ENCODE measurements at places on chromosomes 3 and 15.
A peak's percentile ranks its signal among the peaks of the same experiment; 100 is the strongest.

- DNase-seq: no peak
Measured at GRCh38 chr3:141519587-141519986, 32.8 kb downstream of the RASA2 start.

- no peak for DNase-seq
Measured at GRCh38 chr3:9390265-9390888, 7.0 kb upstream of the SETD5 start.

- DNase-seq: no peak
Measured at GRCh38 chr3:37666618-37667017, 195.1 kb upstream of the CTDSPL start.

DNA sequence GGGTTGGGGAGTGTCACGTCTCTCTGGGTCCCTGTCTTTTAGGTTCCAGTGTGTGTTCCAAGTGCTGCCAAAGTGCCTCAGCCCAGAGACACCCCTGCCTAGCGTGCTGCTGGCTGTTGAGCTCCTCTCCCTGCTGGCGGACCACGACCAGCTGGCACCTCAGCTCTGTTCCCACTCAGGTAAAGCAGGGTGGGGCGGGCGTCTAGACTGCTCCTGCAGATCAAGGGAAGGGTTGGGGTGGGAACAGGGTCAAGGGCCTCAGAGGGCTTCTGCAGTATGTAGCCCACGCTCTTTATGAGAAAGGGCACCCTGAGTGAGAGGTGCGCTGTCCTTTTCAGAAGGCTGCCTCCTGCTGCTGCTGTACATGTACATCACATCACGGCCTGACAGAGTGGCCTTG is 17.2 kb downstream of the ATRIP start:
- DNase-seq: no peak

DNA sequence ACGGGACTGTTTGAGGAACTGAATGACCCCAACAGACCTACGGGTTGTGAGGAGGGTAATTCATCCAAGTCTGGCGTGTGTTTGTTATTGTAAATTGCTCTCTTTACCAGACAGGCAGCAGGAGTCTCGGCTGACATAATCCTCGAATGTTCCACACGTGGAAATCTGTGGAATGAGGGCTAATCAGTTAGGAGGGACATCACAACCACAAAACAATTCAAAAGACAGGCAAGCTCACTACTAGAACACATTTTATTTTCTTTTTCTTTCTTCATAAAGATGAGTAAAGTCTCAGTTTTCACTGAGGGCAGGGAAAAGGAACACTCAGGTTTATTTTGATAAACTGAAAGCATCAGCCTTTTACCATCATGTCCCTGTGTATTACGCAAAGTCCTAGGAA is 53.8 kb downstream of the GRK7 start:
- no peak for DNase-seq

DNA sequence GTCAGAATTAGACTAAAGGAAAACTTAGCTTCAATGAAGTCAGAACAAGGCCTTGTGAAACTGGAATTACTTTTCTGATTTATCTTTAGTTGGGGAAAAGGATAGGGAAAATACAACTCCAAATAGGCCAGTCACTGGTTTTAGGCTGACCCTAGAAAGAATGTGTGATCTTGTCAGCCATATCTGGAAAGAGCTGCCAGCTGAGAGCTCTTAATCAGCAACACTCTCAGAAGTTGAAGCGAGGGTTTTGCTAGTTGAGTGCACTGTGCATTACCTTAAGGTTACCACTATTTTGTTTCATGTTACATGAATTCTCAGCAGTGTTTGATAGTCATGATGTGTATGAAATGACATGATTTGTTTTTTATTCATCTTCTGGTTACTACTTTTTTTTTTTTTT is 905.3 kb upstream of the ALCAM start:
- no peak for DNase-seq

DNA sequence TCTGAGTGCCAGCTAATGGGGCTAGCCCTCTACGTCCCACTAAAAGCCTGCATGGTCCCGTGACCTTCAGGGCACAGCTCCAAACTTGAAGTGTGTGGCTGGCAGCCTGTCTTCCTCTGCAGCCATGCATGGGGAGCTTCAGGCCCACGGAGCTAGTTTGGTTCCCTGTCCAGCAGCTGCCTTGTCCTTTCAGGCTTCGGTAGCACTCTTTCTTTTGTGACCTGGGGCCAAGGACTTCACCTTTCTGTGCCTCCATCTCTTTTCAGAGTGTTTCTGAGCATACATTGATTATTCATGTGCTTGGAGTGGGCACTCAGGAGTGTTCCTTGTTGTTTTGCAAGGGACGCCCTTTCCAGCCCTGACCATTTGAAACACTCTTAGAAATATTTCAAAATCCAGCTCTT is 155.2 kb downstream of the DNAJB8 start:
- DNase-seq: no peak

DNA sequence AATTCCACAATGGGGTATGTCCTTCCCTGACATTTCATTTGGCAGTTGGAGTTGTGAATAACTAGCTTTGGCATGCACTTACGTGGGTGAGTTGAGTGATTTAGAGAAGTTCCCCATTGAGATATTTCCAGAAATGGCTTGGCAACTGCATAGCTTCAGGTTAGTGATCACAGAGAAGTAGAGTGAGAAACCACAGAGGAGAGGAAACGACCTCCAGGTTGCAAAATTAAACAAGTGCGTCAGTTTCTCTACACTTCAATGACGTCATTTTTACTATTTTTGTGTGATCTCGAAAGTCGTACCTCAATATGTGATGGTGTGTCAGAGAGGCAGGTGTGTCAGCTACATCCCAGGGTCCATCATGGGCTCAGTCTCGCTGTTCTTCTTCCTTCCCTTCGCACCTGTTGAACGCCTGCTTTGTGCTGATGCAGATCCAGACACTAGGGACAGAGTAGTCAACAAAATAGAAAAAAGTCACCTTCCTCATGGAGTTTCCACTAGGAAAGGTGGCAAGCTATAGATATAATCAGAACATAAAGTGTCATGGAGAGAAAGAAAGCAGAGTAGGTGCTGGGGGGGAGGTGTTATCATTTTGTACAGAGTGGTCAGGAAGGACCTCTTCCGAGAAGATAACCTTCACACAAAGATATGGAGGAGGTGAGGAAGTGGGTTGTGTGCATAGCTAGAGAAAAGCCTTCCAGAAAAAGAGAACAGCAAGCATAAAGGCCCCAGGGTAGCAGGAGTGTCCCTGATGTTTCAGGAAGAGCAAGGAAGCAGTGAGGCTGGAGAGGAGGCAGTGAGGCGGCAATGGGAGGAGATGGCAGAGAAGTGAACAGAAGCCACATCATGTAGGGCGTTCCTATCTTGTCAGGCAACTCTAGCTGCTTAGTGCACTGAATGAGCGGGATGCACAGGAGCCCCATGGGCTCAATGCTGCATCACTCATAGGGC is 75.6 kb downstream of the MCTP2 start:
- DNase-seq: no peak

- DNase-seq: peak; percentile 86
Measured at GRCh38 chr3:157532529-157533297, 29.5 kb upstream of the VEPH1 start.

DNA sequence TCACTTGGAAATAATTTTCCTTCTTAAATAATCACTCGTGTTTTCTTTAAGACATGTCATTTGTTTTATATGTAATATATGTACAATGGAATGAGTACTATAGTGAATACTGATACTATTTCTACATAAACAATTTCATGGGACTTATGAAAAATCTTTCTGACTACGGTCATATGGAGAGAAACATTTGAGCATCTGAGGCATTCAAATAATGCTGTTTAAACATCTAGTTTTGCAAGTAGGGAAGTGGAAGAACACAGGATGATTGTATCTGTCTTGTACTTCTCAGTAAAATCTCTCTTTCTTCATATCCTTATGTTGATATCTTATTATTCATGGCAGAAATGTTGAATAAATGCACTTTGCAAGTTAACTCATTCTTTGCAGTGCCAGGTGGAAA is 599.5 kb upstream of the KCNMB2 start:
- DNase-seq: no peak

DNA sequence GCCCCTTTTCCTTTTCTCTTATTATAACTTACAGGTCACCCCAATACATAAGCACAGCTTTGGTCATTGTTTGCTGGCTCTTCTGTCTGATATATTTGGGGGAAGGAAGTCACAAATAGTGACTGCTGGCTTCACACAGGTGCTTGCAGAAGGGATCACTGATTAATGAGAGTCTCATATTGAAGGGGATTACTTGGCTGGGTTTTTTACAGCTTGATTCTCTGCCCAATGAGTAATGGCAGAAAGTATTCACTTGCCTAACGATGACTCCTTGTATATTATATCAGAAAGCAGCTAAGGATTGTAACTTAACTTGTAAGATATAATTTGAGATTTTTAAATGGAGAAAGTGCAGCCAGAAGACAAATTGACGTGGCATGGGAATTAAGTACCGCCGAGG is 119.3 kb upstream of the PFN2 start:
- DNase-seq: no peak

DNA sequence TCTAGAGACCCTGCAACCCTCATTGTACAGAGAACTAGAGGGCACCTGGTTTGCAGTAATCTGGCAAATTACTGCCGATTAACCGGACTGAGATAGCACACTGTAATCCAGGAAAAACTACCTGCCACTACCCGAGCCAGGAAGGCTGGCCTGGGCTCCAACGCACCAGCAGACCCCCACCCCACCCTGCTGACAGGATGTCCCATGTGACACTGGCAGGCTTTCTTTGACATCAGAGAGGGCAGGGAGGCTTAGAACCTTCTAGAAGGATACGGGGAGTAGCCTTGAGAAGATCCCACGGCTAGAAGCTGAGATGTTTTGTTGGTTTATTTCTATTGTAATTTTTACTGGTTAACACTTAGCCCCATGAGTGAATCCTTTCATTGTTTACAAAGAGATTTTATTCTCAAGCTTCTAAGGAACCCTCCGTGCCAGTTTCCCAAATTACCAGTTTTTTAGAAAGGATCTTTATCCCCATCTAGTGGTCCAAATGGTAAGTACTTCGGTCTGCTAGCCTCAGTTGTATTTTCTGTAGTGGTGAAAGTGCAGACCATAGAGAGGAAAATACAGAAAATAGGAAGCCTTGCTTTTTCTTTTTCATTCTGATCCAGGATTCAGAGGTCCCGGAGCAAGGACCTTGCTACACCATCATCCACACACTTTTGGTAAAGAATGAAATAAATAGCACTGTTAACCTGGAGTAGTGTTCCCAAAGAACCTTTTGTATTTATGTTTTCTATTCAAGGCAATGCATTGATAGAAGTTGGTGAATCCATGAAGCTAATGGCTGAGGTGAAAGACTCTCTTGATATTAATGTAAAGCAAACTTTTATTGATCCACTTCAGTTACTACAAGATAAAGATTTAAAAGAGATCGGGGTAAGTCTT is 81.9 kb upstream of the ADAMTSL3 start:
- DNase-seq: peak; percentile 29

GRCh38 chr15:73957276-73957675 is 31.0 kb downstream of the LOXL1 start:
- no peak for DNase-seq

GRCh38 chr3:8851703-8852102 is 82.3 kb upstream of the OXTR start:
- DNase-seq: no peak

DNA sequence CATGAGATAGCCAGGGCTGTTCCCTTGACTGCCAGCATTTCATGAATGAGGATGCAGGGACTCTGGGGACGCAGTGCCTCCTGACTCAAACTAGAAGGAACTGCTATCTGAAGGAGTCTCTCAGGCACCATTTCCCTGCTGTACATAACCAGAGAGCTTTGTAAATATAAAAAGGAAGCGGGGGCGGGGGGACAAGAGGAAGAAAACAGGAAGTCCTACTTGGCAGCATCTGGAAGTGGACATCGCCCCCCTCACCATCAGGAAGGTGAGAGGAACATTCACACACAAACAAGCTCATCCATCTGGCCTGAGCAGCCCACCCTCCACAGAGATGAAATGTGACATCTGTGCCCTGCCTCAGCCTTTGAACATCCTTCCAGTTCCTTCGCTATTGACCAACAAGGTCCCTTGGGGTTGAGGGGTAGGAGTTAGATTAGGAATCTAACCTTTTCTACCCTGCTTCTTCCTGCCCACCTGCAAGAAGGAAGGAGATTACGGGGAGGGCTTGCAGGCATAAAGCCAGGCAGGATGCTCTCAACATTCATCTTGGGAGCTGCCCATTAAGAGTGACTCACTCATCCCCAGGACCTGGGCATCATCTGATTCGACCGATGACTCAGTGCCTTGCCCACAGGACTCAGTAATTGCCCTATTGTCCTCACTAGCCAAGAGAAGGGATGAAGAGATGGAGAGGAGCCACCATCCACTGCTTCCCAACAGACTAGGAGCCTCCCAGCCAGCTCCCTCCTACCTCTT is 31.9 kb downstream of the SH3BP5 start:
- DNase-seq: no peak

DNA sequence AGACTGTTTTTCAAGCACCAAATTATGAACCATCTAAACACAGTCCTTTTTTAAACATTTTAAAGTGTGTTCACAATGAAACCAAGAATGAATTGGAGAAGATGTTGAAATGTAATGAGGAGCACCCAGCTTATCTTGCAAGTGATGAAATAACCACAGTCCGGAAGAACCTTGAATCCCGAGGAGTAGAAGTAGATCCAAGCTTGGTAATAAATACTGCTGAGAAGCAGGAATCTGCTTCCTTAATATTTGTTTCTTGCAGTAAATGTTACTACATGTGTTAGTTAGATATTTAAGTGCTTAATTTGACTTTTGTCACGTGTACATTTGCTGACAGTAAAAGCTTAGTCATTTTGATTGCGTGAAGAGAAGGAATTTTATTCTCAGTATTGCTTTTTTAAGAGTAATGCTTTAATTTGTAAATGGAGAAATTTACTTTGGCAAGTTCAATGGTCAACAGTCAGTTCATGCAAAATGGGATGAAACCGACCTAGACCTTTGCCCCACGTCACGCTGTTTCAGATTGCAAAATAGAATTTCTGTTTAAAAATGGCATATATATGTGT is 69.8 kb downstream of the OPA1 start:
- DNase-seq: no peak

DNA sequence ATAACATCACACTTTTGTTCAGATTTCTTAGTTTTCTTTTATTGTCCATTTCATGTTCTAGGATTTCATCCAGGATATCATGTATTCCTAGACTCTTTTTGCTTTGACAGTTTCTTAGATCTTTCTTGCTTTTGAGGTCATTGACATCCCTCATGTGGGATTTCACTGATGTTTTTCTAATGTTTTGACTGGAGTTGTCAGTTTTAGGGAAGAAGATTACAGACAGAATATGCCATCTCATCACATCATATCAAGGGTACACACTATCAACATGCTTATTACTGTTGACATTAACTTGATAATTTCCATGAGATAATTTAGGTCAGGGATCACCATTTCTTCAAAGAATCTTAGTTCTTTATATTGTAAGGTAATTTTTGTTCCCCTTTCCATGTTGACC is 101.7 kb downstream of the NPAP1 start:
- DNase-seq: no peak

DNA sequence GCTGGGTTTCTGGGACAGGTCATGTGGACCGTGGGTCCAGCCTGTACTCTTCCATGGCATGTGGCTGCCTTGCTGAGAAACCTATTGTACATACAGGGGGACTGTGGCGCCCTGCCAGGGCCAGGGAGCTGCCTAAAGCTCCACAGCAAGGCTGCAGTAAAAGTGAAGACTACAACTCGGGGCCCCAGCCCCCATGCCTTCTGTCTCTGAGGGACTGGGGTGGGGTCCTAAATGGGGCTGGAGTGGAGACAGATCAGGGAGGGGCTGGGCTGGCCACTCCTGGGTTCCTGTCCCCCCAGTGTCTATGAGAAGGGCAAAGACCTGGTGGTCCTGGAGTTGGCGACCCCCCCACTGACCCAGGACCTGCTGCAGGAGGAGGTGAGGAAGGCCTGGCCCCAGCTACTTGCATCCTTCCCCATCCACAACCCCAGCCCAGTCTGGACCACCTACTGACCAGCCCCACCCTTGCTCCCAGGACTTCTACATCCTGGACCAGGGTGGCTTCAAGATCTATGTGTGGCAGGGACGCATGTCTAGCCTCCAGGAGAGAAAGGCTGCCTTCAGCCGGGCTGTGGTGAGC is 7.3 kb downstream of the VILL start:
- no peak for DNase-seq

All from renal pelvis (tissue), 12 donors.